ENCODE measurements at places on chromosomes 16 and 17.

DNA sequence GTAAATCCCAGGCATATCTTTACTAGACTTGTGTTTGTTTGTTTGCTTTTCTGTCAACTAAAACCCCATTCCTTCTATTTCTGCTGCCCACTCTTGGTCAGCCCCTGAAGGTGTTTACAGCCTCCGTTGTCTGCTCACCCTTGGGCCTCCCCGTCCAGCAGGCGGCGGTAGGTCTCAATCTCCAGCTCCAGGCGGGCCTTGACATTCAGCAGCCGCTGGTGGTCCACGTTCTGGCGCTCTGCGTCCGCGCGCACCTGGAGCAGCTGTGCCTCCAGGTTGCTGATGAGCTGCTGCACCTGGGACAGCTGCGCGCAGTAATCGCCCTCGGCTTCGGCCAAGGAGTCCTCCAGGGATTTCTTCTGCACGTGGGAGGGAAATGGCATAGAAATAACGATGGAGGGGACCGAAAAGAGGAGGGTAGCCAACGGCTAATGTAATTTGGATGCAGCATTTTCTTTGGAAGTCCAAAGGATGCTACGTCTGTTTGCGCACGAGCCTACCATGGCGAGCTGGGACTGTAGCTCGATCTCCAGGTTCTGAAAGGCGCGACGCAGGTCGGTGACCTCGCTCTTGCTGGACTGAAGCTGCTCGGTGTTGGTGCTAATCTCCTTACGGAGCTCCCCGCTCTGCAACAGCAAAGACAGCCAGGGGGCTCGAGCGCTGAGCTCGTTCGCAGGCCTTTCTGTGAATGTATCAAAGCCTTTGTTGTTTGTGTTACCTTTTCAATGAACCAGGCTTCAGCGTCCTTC, 3.9 kb downstream of the KRT12 start:
- no peak for DNase-seq

GRCh38 chr17:55219934-55220333, 44.8 kb upstream of the HLF start:
- peak; percentile 12 for DNase-seq

- no peak for DNase-seq
These were observed 16.4 kb upstream of the TAT start for GRCh38 chr16:71593048-71593999.

DNA sequence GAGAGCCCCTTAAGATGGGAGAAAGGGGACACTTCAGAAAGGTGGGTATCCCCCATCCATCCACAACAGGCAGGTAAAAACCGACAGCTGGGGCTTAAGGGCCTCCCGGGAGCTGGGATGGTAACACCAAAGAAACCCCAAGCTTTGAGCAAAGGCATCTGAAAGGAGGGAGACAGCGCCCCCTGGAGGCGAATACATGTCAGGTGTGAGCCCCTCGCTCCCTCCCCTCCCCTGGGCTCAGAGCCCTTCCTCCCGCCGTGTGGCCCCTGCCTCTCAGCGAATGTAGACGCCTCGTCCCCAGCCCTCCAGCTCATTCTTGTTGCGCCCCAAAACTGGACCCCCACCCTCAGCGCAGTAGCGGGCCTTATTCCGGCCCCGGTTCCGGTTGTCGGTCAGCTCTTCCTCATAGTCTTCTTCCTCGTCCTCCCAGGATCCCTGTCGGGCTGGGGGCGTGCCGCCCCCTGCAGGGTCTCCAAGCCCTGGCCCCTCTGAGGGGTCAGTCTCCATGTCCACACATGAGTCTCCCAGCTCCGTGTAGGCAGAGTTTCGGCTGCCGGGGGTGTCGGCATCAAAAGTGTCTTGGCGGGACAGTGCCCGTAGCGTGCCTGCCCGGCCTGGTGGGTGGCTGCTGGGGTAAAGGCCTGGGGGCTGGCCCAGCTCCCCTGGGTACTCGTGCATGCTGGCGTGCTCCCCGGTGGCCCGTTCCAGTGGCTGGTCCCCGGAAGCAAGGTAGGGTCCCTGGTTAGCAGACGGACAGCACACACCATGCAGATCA, 9.1 kb upstream of the ARL5C start:
- DNase-seq, result peak; percentile 15

DNA sequence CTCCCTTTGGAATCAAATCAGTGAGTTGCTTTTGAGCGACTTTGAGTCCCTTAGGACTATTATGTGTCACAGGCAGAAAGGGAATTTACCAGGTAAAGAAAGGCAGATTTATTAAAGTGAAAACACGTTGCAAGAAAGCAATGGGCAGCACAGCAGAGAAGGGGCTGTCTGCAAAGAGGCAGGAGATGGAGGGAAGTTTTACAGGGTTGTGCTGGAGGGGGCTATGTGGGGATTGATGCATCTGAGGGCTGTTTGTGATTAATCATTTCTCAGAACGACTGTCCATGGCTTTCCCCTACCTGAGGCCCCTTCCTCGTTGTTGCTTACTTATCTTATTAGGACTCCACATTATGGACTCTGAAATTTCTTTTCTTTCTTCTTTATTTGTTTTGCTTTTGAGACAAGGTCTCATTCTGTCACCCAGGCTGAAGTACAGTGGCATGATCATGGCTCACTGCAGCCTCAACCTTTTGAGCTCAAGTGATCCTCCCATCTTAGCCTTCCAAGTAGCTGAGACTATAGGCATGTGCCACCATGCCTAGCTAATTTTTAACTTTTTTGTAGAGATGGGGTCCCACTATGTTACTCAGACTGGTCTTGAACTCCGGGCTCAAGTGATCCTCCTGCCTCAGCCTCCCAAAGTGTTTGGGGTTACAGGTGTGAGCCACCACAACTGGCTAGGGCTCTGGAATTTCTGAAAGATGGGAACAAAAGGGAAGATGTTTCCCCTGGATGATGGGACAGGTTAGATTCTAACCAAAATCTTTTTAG, 5.5 kb downstream of the WWP2 start:
- DNase-seq, result no peak

DNA sequence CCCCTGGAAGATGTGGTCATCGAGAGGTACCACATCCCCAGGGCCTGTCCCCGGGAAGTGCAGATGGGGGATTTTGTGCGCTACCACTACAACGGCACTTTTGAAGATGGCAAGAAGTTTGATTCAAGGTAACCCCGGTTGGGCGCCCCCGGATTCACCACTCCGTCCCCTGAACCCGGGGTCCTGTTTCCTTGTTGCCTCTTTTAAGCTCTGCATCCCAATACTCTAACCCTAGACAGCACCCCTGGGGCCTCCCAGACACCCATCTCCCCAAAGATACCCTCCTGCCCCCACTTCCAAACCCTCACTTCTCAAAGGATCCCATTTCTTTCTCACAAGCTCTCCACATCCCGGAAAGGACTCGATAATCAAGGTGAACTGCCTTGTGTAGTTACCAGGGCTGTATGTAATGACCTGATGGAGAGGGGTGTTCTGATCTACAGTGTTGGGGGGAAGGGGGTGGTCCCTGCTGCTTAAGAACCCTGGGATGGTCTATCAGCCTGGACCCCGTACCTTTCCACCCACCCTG, 412 bp downstream of the FKBP10 start:
- no peak for DNase-seq

DNA sequence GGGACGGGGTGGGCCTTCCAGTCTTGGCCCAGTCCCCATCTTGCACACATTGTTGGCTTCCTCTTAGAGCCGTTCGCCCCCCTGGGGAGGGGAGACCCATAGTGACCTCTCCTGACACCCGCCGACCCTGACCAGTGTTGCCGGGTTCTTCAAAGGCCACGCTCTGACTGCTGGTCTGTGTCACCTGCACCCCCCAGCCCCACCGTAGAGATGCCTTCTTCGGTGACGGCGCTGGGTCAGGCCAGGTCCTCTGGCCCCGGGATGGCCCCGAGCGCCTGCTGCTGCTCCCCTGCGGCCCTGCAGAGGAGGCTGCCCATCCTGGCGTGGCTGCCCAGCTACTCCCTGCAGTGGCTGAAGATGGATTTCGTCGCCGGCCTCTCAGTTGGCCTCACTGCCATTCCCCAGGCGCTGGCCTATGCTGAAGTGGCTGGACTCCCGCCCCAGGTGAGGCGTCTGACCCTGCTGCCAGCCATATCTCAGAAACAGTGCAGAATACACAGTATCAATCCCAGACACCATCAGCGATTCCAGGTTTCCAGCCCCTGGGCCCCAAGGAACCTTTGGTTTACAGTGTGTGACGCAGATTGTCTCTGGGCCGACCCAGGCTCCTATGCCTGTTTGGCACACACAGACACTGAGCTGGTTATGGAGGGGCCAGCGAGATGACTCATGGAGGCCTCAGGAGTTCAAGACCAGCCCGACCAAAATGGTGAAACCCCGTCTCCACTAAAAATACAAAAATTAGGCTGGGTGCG, 1.3 kb downstream of the SLC26A11 start:
- no peak for DNase-seq

Data from DMS79 treated with DMSO at 0.1 percent for 48 hours (cell line).